Stimulated activated CD4-positive, alpha-beta T cell treated with anti-CD3 and anti-CD28 coated beads, Interleukin-12 subunit alpha, Interleukin-12 subunit beta, amount 100 ng/mL, for 24 hours (primary cell): ENCODE measurements at places on chromosomes 7 and 10.

DNA sequence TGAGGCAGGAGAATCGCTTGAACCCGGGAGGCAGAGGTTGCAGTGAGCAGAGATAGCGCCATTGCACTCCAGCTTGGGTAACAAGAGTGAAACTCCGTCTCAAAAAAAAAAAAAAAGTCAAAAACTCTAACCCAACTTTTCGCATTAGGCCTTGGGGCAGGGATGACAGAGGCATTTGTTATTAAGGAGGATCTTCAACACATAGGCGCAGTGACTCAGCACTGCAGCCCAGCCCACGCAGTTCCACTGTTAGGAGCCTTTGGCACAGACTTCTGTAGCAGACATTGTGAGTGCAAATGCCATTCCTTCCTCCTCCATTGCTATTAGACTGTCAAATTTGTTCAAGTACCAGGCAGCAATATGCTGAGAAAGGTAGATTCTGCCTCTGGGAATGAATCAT lies 43.1 kb upstream of the KLHL7 start:
- no peak for DNase-seq

GRCh38 chr7:32218741-32219288 lies 148.6 kb upstream of the PDE1C start:
- no peak for DNase-seq

DNA sequence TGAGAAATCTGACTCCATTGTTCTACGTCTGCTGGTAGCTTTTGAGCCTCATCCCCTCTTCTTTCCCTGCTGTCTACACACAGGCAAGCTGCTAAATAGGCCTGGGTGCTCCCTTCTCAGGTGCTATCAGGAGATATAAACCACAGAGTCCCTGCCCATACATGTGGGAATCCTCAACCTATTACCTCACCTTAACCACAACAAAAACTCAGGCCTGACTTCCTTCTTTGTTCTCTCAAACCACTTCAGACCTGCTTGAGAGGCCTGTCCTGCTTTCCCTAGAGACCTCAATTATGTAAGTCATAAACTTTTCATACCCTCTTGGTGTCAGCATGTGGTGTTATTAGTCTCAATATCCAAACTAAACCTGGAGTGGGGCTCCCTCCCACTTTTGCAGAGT lies 75.0 kb upstream of the MAGI2 start:
- DNase-seq = no peak

DNA sequence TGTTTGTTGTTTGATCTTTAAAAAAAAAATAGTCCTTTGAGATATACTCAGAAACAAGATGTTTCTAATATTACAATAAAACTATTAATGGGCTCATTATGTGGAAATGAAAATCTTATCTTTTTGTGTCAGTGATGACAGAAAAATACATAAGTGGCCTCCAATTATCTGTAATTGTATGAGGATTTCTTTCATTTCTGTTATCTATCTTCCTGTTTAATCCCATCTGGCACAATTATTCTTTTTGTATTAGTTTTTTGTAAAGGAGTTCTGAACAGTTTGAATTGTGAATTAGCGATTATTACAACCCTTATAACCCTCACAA lies 270.8 kb downstream of the BBS9 start:
- no peak for DNase-seq

- DNase-seq = no peak
Observed at GRCh38 chr10:30374353-30374752, 25.3 kb upstream of the MTPAP start.

DNA sequence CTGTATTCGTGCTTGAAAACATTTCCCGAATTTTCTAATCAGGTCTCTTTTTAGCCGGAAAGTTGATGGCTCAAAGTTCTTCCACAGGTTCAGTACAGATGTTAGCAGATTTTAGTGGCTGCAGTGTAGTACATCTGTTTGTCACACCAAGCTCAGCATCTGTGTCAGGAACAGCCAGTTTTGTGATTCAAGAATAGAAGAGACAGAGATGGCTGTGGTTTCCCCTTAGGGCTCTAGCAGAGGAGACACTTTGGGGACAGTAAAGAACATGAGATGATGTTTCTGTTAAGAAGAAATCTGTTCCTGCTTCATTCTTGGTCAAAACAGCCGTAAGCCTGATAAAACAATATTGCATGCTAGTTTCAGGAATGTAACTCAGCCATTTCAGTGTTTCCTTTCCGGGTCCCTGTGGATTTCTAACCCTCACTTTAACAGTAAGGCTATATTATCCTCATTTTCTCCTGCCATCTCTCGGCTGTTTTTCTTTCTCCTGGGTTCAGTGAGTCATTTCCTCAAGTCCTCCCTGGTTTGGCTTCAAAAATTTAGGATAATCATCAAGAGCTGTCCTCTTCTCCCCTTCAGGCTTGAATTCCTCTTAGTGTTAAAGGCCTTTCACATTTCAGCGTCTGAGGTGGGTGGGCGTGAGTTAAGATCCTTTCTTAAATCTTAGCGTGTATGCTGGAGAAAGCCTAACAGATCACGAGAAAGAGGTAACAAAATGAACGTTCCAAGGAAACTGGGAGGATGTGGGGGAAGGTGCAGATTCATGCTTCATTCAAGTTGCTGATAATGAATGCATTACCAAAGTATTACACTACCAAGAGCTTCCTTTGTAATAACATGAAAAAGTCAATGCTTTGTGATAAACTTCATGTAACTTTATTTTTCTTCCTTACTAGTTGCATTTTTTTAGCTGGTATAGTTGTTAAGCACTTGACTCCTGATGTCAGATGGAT lies 37.1 kb upstream of the BICC1 start:
- DNase-seq = no peak

DNA sequence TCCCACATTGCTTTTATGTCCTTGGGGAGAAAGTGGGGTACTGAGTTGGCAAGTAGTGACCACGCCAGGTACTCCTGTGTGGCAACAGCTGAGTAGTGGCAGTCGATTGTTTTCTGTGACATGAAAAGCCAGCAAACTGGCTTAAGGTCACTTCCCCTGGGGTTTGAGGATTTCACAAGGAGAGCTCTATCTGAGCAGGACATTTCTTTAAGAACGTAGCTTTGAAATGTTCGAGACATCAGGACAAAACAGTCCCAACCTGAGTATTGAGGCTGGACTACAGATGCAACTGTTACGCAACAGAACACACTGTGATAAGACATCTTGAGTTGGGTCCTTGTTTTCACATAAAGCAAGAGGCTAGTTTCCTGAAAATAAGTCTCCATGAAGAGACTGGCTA lies 146.7 kb upstream of the KLF14 start:
- no peak for DNase-seq

GRCh38 chr7:108347616-108348015 lies 108.6 kb downstream of the NRCAM start:
- no peak for DNase-seq

DNA sequence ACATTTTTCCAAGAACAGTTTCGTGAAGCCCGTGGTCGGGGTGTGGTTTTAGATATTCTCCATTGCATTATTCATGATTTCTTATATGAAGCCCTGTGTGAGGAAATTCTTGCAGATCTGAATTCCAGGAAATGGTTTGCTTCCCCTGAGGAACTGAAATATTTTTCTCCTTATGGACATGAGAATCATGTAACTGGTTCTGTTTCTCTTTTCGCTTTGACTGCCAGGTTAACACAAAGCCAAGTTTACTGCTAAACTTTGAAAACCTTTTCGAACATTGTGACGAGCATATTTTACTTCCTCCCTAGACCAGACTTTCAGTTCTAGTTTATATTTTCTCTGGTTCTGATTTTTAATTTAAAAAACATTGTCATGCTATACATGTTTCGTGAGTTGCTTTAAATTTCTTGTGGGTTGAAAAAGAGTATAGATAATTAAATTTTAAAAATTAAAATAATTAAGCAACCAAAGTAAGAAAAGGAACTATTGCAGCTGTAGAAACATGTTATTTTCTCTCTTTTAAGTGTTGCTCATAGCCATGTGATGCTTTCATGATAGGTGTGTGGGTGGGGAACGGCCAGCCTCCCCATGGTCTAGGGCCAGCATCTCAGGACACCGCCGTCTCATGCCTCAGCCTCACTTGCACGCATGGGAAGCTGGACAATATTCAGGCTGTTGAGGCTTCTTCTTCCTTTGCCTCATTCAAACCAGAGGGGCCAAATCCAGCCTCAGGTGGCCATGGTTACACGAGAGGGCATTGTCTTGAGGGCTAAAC lies 97.1 kb downstream of the CREB5 start:
- no peak for DNase-seq

DNA sequence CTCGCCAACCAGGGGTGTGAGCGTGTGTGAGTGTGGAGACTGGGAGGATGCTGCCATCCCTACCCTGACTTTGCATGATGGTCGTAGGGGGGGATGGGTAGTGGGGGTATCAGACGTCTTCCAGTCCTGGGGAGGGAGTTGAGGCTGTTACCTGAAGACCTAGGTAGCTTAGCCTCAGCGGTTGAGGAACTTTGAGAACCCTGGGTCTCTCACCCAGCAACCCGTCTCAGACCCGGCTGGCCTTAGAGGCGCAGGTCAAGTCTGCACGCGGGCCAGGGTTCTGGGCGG lies 2.7 kb downstream of the SLC4A2 start:
- no peak for DNase-seq

DNA sequence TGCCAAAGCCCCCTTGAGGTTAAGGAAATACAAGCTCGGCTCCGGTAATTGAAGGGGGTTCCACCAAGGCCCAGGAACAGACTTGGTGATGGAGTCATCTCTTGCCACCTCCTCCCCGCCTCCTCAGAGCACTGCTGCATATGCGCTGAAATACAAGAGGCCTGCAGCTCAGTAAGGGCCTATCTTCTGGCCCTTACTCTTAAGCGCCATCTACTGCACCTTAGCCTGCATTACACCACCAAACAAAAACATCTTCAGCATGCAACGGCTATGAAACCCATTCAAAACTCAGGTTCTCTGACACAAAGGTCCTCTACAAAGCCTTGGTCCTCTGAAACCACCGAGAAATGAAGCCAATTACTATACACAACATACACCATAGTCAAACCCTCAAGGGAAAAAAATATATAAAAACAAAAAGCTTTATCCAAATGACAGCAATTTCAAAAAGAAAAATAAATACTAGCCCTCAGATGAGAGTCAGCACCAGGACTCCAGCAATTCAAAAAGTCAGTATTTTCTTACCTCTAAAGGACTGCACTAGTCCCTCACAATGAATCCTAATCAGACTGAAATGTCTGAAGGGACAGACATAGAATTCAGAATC lies 176.8 kb upstream of the TBX20 start:
- no peak for DNase-seq

DNA sequence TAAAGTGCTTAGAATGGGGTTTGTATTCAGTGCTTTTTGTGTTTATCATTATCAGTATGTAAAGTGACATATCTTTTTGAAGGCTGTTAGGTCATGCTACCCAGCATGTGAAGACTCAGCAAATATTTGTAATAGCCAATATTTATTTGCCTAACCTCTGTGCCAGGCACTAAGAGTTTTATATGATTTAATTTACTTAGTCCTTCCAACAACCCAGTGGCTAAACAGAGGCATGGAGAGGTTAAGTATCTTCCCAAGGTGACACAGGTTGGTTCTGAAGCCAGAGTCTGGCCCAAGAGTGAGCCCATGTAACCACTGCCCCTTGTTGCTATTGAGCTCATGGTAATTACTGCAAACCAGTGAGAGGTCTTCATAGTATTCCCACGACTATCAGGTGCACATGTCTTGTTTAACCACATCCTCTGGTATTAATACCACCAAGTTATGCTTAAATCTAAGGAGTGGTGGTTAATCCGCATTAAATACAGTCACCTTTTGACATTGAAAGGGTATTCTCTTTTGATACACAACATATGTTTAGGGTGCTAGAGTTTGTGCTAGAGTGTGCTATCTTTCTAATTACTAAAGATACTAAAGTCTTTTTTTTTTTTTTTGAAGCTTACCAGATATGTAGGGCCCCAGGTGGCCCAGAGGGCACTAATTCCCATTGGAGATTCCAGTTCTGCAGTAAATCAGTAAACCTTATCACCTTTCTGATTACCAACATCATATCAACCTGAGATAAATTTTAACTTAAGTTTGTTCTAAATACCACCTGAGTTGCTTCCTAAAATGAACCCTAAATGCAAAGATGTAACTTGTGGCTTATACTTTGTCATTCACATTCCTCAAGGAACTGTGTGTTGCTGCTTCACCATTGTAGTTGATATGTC lies 2.9 kb downstream of the ADD3 start:
- no peak for DNase-seq

DNA sequence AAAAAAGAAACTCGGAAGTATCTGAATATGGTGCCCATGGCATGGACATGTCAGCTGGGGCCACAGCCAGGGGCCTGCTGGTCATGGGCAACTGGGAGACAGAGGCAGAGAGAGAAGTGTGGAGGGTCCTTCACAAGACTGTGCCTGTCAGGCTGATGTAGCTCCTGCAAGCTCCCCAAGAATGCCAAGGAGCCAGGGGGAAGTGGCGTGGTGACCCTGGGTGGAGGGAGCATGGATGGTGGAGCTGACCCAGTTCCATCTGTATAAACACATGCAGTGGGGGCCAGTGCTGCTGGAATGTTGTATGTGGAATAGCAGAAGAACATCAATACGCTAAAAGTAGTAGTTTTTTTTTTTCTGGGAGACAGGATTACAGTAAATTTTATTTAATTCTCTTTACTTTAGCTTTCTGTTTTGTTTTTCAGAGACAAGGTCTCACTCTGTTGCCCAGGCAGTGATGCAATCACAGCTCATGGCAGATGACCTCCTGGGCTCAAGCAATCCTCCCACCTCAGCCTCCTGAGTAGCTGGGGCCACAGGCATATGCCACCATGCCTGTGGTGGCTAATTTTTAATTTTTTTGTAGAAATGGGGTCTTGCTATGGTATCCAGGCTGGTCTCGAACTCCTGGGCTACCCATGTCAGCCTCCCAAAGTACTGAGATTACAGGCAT lies 10.5 kb upstream of the ZMIZ2 start:
- no peak for DNase-seq

DNA sequence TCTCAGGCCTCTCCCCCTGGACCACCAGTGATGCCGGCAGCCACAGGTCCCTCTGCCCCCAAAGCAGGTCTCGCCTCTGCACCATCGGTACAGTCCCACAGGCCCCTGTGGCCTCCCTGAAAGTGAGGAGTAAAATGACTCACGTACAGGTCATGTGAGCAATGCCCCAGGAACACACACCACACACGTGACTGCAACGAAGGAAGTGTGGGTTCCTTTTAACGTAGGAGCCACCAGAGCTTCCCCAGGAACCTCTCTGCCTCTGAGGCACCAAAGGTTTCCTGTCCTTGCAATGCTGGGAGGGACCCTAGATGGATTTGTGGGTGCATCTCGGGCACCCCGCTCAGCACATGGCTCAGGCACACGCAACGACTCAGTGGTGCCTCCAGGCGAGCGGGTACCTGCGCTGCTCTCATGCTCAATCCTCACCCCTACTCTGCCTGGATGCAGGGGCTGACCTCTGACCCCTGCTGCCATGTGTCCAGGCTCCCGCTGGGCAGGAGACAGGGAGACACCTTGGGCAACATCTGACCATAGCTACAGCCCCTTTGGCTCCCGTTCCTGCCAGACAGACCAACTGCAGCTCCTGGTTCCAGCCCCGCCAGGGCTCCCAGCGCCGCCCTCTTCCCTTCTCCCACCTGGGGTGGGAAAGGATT lies 120.7 kb downstream of the PRKAG2 start:
- DNase-seq = peak; percentile 45

- DNase-seq = no peak
Observed at GRCh38 chr7:87212498-87212897, 7.0 kb downstream of the TMEM243 start.
